ENCODE measurements at places on chromosomes 3 and 15.

DNA sequence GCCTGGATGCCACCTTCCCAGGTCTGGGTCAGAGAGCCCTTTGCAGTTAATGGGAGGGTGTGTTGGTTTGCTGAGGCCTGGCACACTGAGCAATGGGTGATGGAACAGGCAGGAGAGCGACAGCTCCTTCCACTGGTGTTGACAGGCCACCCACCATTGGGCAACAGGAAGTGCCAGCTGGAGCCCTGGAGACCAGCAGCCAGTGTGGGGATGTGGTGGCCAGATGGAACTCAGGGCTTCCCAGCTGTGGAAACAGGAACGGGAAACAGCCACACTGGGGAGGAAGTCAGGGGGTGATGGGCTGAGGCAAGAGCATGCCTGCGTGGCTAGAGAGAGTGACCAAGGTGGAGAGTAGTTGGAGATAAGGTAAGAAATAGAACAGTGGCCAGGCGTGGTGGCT is 9.3 kb downstream of the PSTPIP1 start:
- no peak for DNase-seq

DNA sequence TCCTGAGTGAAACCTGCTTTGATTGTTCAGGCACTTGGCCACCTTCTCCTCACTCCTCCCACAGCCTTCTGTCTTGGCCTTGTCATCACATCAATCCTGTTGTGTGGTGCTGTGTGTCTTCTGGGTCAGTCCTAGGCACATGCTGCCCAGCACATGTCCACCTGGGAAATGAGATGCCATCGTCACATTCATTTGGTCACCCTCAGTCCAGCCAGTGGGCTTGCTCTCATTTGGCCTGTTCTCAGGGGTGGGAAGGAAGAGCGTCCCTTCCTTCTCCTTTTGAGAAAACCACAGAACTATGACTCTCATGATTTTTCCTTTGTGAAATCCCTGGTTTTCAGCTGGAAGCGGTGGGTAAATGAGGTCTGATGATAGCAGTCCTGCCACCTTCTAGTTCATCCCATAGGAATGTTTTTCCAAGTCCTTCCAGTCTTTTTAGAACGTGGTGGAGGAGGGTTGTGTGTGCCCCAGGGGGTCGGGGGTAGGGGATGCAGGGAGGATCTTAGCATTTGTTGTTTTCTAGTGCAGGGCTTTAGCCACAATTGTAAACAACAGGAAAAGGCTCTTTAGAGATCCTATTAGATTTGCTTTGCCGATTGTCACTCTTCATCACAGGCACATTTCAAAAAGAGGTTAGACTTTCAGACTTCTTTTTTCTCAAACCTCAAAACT is 8.4 kb upstream of the PLA1A start:
- DNase-seq: no peak

GRCh38 chr3:50587373-50587772 is 18.1 kb downstream of the HEMK1 start:
- no peak for DNase-seq

- no peak for DNase-seq
Measured at GRCh38 chr3:123877466-123877865, 6.7 kb downstream of the MYLK start.

DNA sequence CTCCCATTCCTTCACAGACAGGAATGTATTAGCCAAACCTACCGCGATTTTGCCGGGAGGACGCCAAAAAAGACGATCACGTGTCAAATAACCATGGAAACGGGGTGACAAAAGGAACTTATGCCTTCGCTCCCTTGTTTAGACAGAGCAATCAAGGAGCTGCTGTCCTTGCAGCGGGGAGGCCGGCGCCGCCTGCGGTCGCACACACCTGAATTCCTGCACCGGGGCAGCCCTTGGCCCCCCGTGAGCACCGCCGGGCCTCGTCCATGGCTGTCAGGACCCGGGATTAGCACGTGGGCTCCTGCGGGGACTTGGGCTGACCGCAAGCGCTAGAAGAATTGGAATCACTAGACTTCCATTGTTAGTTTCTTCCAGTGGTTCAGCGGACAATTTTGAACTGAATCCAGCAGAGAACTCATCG is 193.1 kb downstream of the SHQ1 start:
- DNase-seq: peak; percentile 41

DNA sequence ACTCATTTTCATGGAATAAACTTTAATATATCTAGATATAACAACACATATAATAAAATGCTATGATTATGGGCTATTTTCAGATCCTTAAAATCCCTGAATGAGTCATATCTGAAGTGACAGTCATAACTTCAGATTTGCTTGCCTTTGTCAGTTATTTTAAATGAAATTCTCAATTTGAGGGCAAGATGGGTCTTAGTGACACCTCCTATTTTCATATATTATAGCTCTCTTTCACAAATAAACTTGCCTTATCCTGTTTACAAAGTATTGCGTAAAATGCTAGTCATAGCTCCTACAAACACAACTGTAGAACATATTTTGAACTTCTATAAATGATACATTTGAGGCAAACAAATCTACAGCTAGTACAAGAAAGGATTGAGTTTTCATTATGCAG is 6.2 kb upstream of the THRB start:
- DNase-seq: no peak

DNA sequence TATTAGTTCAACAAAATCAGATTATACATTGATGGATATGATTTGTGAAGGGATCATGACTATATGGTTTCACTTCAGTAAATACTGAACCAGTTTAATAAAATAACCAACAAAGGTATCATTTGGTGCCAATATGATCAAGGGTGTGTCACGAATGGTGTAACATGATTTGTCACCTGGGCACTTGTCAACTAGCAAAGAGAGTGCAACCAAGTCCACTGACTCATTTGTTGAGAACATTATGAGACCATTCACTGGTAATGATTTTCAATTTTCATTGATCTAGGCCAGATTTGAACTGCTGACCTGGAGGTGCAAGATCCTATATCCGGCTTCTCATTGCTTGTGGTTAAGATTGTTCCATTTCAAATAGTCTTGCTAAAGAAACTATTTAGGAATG is 1037.9 kb downstream of the ROBO2 start:
- no peak for DNase-seq

- DNase-seq: no peak
Measured at GRCh38 chr15:68515371-68516095, 63.3 kb upstream of the CORO2B start.

- DNase-seq: no peak
Measured at GRCh38 chr3:127475391-127475790, 115.1 kb downstream of the TPRA1 start.

DNA sequence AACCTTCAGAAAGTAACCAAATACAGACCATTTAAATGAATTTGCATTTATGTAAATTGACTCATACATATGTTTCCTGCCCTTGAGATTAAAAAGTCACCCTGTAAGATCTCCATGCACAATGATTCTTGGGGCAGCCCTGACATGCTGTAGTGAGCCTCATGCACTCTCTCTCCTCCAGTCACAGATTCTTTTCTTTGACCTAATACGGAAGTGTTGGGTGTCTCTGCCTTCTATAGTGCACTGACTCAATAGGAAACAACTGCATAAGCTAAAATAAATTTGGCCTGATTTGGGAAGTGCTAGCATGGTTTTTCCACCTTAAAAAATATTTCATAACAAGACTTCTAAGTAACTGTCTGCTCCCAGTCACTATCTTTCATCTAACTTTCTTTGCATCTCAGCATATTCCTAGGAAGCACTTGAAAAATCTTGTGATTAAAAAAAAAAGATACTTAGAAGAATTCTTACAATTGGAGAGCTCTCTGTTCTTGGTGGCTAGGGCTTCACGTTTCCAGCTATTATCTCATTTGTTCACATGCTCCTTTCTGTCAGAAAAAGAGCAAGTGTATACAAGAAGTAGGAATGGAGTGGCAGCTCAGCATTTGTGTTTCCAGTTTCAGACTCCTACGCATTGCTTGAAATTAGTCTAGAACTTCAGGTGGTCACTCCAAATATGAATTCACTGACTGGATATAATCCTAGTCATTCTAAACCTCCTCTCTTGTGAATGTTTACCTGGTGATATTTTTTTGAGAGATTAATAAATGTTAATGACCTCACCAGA is 207.9 kb upstream of the COL8A1 start:
- no peak for DNase-seq

- DNase-seq: no peak
Measured at GRCh38 chr15:38149315-38149714, 103.3 kb upstream of the SPRED1 start.

DNA sequence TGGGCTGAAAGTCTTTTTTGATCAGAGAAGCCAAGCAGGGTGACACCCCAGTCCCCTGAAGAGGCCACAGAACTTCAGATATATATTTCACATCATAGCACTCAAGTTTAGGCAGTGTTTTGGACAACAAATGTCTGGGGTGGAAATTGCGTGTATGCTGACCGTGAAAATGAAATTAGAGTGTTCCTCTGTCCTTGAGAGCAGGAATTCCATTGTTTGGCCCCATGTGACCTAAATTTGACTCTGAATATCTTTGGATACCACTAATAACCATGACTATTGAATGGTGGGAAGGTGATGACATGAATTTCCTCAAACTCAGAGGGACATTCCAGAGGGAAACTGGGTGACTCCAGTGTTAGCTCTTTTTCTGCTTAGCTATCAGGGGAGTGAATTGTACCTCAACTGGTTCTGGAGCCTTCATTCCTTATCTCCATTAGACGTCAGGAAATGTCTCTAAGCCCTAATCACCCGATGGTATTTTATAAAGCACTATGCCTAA is 263.5 kb upstream of the RASGRP1 start:
- no peak for DNase-seq

DNA sequence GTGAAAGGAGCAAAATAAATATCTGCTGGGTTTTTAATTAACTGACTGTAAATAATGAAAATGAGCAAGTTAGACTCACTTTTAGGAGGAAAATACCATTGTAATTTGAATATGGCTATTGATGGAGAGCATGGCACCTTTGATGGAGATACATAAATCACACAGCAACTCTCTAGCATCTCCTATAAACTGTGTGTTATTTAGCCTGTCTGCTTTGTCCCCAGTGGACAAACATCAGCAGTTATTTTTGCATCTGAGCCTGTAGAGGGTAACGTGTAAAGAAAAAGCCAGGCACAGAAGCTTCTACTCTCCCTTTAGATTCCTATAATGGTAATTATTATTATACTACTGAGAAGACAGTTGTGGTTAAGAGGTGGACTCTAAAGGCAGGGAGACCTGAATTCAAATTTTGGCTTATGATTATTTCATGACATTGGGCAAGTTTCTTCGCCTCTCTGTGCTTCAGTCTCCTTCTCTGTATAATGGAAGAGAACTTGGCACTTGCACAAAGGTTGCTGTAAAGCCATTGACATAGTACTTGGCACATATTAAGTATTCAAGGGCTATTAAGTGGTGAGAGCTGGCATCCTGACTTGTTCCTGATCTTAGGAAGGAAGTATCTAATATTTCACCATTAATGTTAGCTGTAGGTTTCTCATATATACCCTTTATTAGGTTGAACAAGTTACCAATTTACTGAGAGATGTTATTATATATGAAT is 289.5 kb upstream of the TRIM42 start:
- no peak for DNase-seq

GRCh38 chr3:177122183-177122856 is 75.0 kb downstream of the TBL1XR1 start:
- DNase-seq: no peak

- DNase-seq: no peak
Measured at GRCh38 chr3:36991923-36992805, 767 bp downstream of the EPM2AIP1 start.

- DNase-seq: no peak
Measured at GRCh38 chr3:194575484-194576210, 57.6 kb downstream of the TMEM44 start.

DNA sequence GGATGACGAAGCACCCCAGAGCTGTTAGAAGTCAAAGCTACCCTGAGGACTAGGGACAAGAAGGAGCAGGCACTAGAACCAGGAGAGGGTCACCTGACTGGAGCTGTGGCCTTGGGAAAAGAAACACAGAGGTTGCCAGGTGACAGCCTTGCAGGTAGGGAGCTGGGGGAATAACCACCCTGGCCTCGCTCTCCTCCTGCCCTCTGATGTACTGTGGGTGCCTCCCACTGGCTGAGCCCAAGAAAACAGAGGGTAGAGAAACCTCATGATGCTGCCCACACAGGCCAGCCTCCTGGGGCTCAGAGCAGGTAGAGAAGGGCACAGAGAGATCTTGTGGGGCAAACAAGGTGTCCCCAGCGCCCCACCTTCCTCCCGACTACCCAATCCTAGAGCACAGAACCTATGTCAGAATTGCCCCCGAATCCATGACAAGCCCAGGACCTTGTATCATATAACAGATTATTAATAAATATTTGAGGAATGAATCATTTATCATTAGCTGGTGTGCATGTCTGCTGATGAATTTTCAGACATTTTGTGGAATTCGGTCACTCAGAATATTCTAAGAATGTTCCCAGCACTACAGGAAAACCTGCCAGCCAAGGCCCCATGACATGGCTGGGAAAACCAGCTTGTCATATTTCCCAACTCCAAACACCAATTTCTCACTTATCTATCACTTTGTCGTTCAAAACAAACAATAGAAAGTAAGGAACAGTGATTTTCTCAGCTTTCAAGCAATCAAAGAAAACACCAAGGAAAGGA is 59.8 kb upstream of the MEX3B start:
- no peak for DNase-seq

- DNase-seq: peak; percentile 5
Measured at GRCh38 chr15:89496155-89497098, at the start of gene RHCG. Gene RHCG (minus strand): TSS chr15:89496583. CDS start chr15:89496544, 39 bp downstream.

GRCh38 chr3:127455541-127456450 is 134.7 kb downstream of the TPRA1 start:
- peak; percentile 51 for DNase-seq

- DNase-seq: no peak
Measured at GRCh38 chr3:108030960-108031359, 59.9 kb downstream of the CD47 start.

DNA sequence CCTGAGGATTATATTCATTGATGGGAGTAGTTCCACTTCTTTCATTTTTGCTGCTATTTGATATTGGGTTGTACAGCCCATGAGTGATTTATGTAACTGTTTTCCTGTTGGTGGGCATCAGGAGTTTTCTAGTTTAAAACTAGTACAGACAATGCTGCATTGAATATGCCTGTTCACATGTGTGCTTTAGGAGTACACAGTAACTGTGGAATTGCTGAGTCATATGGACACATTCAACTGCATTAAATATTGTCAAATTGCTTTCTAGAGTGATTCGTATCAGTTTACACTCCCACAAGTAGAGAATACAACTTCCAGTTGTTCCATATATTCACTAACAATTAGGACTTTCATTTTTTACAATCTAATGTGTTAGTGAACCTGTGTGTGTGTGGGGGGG is 59.8 kb upstream of the THSD4 start:
- DNase-seq: no peak

GRCh38 chr3:76643623-76644304 is 396.1 kb upstream of the ROBO2 start:
- no peak for DNase-seq

GRCh38 chr15:59251001-59251845 is 44.6 kb downstream of the LDHAL6B start:
- no peak for DNase-seq

GRCh38 chr15:79736435-79737000 is 160.3 kb downstream of the MTHFS start:
- no peak for DNase-seq

- DNase-seq: no peak
Measured at GRCh38 chr3:65875393-65876027, 163.2 kb downstream of the MAGI1 start.

GRCh38 chr15:69760258-69760845 is 307.7 kb downstream of the RPLP1 start:
- DNase-seq: no peak

Data from globus pallidus (tissue), 1 donor.